Hematopoietic multipotent progenitor cell treated with erythropoietin and hydrocortisone succinate and interleukin-3 and kit ligand, for 6 days (in vitro differentiated cells): ENCODE measurements at places on chromosomes 4 and X.

- no peak for DNase-seq
These were observed 568.0 kb downstream of the TECRL start for GRCh38 chr4:63841266-63841665.

GRCh38 chr4:47526281-47526680 lies 41.2 kb downstream of the ATP10D start:
- no peak for DNase-seq

DNA sequence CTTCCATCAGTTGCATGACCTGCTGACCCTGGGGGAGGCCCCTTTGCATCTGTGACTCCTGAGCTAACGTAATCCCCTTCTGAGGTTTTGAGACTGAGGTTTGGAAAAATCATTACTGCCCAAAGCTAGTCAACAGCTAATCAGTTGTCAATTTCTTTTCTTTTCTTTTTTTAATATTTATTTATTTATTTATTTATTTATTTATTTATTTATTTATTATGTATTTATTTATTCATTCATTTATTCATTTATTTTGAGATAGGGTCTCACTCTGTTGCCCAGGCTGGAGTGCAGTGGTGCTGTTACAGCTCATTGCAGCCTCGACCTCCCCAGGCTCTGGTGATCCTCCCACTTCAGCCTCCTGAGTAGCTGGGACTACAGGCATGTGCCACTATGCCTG lies 25.1 kb upstream of the FHL1 start:
- no peak for DNase-seq

DNA sequence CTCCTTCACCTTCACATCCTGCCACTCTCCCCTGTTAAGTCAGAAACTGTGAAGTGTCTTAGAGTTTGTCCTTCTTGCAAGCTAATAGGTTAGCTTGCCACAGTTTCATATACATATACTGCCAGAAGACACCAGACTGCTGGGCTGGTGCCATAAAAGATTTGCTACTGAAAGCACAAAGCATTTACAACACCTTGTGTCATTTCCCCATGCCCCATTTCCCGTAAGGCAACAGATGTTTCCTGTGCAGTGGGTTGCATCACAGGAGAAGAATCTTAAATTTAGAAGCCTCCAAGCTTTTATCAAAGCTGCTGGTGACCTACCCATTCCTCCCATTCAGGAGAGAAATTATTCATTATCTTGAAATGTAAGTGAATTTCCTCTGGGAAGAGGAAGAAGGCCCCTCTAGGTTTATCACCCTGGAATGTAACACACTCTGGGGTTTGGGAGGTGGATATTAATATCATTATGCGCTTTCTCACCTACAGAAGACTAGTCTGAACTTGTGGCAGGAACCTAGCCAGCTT lies 34.5 kb upstream of the RAB33B start:
- peak; percentile 81 for DNase-seq

DNA sequence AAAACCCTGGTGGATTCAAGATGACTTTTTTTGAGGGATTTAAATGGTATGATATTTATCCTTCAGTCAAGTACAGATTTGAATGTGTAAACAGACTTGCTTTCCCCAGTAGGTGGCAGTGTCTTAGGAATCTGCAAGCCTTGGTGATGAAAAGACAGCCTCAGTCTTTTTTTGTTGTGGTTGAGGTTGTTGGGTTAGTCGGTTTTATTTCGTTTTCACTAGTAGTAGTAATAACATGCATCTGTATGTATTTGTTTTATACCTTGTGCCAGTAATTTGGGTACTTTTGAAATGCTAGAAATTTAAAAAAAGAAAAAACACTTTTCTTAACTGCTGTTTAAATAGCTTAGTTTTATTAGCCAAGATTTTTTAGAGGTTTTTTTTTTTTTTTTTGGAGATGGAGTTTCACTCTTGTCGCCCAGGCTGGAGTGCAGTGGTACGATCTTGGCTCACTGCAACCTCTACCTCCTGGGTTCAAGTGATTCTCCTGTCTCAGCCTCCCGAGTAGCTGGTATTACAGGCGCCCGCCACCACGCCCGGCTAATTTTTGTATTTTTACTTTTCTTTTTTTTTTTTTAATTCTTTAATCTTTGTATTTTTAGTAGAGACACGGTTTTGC lies 39.2 kb downstream of the COPS4 start:
- DNase-seq, result peak; percentile 88

DNA sequence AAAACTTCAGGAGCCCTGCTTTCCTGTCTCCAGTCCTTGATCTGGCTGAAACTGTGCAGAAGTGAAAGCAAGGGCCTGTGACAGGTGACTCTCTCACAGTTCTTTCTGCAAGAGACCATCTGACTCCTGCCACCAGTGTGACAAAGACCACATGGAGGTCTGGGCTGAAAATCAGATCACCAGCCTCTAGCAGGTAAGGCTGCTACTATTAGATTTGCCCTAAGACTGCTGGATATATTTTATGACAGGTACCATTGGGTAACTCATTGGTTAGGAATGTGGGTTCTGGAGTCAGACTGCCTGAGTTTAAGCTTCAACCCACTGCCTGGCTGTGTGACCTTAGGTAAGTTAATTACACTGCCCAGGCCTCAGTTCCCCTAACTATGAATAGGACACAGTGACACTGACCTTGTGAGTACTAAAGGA lies 163.3 kb upstream of the SLC7A11 start:
- DNase-seq, result peak; percentile 8
